ENCODE measurements at places on chromosomes 12 and 14. TPM values are rescaled to one million over a fixed set of nuclear protein-coding genes. Genes with fewer than 3 reads are reported as not detected.
A peak's percentile ranks its signal among the peaks of the same experiment; 100 is the strongest.

CKAP4 gene
- total RNA-seq: 83.0 TPM

ARHGAP9 gene
- 3.3 TPM for total RNA-seq

MYF6 gene
- total RNA-seq: not detected

GRCh38 chr14:62546862-62547474, 498.3 kb downstream of the KCNH5 start:
- peak; percentile 47 for DNase-seq

DNA sequence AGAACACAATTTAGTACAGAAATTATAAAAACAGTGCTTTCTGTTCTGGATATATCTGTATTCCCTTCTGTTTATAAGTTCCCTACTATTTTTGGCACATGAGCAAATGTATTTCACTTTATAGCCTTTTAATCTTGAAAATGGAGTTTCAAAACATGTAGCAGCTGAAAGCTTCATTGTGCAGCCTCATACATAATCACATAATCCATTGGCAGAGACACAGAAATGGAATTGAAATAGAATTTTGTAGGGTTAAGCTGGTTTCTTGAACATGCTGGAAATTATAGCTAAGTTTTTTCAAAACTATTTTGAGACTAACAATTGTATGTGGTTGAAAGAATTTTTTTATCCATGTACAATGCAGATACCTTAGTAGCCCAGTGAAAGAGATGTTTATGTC, 614.3 kb upstream of the MDGA2 start:
- no peak for DNase-seq

- DNase-seq: peak; percentile 81
These were observed 17.2 kb upstream of the ARID4A start for GRCh38 chr14:58280954-58281787.

- no peak for DNase-seq
These were observed 292.1 kb downstream of the CACNA1C start for GRCh38 chr12:2344885-2345284.

DNA sequence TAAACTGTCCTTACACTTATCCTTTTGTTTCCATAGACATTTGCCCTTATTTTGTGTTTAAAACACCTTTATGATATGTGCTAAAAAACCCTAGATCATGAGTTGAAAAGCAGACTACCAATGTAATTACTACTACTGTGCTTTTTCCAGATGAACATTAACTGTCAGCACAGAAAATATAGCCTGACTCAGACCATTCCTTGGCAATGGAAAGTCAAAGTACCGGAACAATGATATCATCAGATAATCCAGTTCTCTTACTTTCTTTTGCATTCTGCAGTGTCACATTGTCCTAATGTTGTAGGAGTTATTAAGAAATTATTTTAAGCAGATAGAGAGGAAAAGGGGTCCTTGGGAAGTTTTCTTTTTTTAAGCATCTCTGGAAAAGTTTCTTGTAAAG, 1189.0 kb upstream of the FLRT2 start:
- peak; percentile 12 for DNase-seq

DNA sequence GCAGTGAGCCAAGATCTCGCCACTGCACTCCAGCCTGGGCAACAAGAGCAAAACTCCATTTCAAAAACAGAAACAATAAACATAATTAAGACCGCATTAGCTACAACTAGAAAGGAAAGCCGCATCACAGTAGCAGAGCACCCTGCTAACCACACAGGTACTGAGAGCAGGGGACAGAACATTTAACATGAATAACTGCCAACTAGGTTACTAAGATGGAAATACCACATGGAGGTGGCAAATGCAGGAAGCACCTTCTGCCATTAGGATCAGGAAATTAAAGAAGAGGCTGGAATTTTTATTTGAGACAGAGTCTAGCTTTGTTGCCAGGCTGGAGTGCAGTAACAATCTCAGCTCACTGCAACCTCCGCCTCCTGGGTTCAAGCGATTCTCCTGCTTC, 41.9 kb downstream of the CDC42BPB start:
- no peak for DNase-seq

- DNase-seq: no peak
These were observed 303.9 kb downstream of the NOVA1 start for GRCh38 chr14:26293909-26294308.

TECPR2 gene
- 9.0 TPM for total RNA-seq

- DNase-seq: peak; percentile 8
These were observed 18.1 kb upstream of the SSPN start for GRCh38 chr12:26177283-26177682.

SEC23A gene
- total RNA-seq: 95.6 TPM

GPR132 gene
- 0.21 TPM for total RNA-seq

L3HYPDH gene
- 41.6 TPM for total RNA-seq

SLCO1B1 gene
- not detected for total RNA-seq

ACOT4 gene
- not detected for total RNA-seq

DNA sequence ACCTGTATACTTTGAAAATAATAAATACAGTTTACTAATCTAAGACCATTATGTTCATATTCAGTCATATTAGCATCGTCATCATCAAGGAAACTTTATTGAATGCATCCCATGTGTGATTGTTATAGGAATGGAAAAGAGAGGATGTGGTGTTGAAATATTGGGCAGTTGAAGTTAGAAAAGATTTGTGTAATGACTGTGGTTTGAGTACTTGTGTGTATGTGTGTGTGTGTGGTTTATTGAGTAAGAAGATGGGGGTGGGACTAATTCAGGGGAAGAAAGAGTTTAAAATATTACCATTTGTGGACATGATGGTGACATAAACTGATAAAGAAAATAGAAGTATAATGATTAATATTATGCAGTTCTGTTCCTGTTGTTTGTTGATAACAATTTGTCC, 238.7 kb upstream of the SEL1L start:
- DNase-seq: no peak

- peak; percentile 61 for DNase-seq
These were observed 24.5 kb downstream of the FIGNL2 start for GRCh38 chr12:51823875-51824565.

DNA sequence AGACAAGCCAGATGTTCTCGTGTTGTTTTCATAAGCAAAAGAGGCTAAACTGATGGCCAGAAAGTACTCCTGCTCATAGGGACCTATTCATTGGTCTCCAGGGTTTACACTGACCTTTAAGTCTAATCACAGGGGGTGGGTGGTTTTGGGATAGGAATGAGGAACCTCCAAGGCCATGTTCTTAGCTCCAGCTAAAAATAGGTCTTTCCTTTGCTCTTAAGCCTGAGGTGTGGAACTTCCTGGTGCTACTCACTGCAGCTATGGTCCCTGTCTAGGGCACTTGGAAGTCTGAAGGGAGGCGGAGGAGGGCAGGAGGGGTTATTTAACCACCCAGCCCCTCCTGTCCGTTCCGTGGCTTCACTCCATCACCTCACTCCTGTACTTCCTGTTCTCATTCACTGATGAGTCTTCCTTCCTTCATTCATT, 18.6 kb downstream of the GPRC5A start:
- DNase-seq: no peak

MRPL42 gene
- total RNA-seq: 135 TPM

DNA sequence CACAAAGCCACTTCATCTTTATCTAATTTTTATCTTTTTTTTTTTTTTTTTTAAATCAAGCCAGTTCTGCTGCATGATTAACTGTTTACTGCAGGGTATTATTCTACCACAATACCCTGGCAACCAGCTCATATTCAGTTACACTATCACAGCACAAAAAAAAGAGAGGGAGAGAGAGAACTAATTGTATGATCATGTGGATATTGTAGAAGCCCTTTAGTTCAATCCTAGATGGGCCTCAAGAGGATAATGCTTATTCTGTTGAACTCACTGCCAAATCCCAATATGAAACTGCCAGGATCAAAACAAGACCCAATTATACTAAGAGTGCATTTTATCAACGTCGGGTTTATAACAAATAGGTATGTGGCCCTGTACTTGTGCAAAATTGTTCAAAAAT, 51.5 kb downstream of the MED13L start:
- no peak for DNase-seq

DNA sequence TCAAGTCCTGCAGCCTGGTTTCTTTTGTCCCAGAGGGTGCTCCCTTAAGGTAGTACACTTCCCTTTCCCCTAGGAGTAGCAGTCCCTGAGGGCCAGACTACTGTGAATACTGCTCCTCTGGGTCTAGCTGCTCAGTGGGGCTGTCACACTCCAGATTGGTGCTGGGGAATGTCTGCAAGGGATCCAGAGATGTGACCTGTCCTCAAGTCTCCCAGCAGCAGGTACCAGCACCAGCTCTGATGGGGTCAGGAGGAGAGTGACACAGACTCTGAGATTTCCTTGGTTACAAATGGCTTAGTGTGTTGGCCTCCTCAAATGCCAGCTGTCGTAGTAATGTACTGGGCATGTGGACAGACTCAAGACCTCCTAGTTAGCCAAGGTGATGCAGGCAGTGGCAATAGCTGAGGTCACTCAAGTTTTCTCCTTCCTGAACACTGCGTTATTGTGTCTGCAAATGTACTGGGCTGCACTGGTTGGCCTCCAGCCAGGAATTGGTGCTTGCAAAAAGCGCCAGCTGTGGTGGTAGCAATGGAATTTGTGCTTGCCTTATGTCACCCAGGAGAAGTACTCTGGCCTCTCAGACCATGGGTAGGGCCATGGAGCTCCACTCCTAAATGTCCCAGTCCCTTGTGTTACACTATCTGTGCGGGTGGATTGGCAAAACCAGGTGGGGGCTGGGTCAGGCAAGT, 36.4 kb upstream of the AEBP2 start:
- peak; percentile 64 for DNase-seq

DNA sequence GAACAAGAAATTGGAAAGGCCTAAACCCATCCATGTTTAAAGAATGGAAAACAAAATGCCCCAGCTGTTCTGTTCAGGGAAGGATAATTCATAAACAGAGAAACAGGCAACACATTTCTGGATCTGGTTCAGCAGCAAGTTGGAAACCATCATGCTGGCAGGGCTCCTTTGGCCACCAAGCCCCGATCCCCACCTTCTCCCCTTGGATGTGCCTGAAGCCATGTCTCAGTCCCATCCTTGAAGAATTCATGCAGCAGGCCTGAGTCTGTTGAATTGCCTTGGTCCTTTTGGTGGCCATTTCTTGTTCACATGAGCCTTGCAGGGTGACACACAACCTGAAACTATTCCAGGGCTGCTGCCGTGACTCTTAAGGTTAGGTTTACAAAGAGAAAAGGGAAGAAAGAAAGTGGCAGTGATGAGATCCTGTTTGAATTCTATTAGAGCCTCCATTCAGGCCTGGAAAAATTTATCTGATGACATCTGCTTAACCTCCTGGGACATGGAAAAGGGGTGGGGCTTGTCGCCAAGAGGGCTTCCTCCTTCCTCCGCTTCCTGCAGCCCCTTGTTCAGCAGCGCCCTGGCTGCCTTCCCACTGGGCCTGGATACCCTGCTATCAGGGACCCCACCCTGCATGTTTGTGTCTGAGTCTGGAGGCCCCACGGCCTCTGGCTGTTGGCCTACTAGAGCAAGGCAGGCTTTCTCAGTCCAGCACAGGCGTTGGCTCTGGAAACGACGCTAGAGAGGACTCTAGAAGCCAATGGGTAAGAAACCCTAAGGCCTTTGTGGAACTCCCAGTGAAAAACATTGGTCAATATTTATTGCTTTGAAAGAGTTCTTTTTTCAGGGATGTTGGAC, 341.9 kb downstream of the C12orf75 start:
- no peak for DNase-seq

DUSP6 gene
- total RNA-seq: 1.2 TPM

TEAD4 gene
- total RNA-seq: 61.9 TPM
